Nephron progenitor cell (in vitro differentiated cells): ENCODE measurements at places on chromosomes 7 and 10.

DNA sequence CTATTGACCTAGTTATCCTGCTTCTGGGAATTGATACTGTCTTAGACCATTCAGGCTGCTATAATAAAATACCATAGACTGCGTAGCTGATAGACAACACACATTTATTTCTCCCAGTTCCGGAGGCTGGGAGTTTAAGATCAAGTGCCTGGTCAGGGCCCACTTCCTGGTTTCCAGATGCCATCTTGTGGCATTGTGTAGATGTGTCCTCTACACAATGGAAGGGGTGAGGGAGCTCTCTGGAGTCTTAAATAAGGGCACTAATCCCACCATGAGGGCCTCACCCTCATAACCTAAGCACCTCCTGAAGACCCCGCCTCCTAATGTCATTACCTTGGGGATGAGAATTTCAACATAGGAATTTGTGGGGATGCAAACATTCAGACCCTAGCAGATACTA is 62.4 kb downstream of the SLC35B4 start:
- H3K27ac ChIP-seq = no peak overlapping the region
- no peaks in the 10 kb centered on the region for H3K4me1 ChIP-seq
- DNase-seq = no peak
- H3K4me3 ChIP-seq = no peak overlapping the region
- H3K36me3 ChIP-seq = no peaks in the 10 kb centered on the region

- no peak overlapping the region for H3K4me3 ChIP-seq
- peak overlapping the region; percentile 50 for H3K27ac ChIP-seq
- no peak for DNase-seq
- peaks cover 31% of the 10 kb centered on the region for H3K4me1 ChIP-seq
- H3K27me3 ChIP-seq = peaks cover 4% of the 10 kb centered on the region
Measured at GRCh38 chr10:113958631-113959382, 84.9 kb upstream of the ADRB1 start.

GRCh38 chr7:142815134-142815533 is 39.7 kb upstream of the EPHB6 start:
- H3K4me3 ChIP-seq = no peak overlapping the region
- no peak for DNase-seq
- H3K4me1 ChIP-seq = no peaks in the 10 kb centered on the region
- no peak overlapping the region for H3K27ac ChIP-seq

DNA sequence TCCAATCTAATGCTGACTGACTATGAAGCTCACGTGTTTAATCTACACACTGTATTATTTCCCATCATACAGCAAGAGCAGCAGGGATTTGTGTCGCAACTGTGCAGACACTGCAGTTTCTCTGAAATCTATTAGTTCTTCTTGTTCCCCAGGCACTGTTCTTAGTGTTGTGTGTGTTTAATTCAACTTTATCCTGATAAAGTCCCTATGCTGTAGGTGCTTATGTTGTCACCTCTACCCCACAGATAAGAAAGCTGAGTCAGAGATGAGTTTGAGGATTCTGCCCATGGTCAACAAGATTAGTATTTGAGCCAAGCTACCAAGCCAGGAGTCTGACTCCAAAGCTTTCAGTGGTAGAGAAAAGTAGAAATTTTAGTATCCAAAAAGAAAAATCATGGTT is 22.5 kb upstream of the EPHB6 start:
- no peak for DNase-seq
- no peaks in the 10 kb centered on the region for H3K36me3 ChIP-seq
- no peak overlapping the region for H3K27ac ChIP-seq
